ENCODE measurements at places on chromosomes 16 and 17.
A peak's percentile ranks its signal among the peaks of the same experiment; 100 is the strongest.

GRCh38 chr17:17186051-17186450 is 20.1 kb downstream of the PLD6 start:
- no peak for DNase-seq

DNA sequence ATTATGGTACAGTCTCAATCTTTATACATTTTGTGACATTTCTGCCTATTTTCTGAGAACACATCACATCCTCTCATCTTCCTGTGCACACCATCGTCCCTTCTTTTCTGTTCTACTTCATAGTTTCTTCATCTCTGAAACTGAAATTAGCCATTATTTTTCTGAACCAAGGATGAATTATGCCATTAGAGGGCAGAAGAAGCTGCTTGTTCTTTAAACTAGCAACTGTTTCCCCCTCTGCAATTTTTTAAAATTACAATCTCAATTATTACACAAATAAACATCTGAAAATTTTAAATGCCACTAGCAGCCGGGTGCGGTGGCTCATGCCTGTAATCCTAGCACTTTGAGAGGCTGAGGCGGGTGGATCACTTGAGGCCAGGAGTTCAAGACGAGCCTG is 41.3 kb downstream of the RBBP6 start:
- no peak for DNase-seq

DNA sequence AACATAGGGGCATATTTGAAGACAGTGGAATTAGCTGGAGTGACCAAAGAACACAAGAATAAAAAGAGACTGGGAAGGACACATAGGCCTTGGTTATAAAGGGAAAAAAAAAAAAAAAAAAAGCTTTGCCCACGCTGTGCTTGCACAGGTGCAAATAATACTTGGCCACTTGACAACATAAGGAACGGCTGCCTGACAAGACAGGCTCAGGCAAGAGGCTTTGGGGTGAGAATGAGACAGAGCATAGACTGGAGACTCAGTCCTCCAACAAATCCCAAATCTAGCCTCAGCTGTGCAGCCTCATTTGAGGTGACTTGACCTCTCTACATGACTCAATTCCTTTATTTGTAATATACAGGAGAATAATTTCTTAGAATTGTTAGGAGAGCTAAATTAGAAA is 332.8 kb upstream of the DYNLRB2 start:
- DNase-seq = no peak

GRCh38 chr17:5922476-5922875 is 147.7 kb upstream of the WSCD1 start:
- no peak for DNase-seq

- no peak for DNase-seq
These were observed 11.0 kb downstream of the GPRC5C start for GRCh38 chr17:74442670-74443515.

DNA sequence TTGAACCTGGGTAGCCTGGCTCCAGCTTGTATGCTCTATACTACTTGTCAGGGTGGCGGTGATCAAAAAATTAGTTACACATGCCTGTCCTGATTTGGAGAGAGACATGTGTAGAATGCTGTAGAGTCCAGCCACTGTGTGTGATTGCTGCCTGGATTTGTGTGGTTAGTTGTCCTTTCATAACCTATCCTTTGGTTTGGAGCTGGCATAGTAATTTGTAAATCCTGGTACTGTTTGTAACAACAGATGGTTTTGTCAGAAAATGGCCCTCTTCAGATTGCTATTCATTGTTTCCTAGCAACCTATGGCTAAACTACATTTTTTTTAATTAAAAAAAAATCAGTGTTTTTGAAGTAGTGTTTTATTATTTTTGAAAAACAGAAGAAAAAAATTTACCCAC is 30.5 kb downstream of the ETV4 start:
- no peak for DNase-seq

GRCh38 chr16:84635702-84636101 is 12.6 kb upstream of the KLHL36 start:
- DNase-seq = no peak

- DNase-seq = no peak
These were observed 85.8 kb downstream of the ANKRD11 start for GRCh38 chr16:89404561-89404960.

GRCh38 chr17:71232801-71233559 is 887.8 kb upstream of the SOX9 start:
- DNase-seq = no peak

GRCh38 chr17:66791347-66791746 is 43.6 kb upstream of the CACNG5 start:
- DNase-seq = no peak

DNA sequence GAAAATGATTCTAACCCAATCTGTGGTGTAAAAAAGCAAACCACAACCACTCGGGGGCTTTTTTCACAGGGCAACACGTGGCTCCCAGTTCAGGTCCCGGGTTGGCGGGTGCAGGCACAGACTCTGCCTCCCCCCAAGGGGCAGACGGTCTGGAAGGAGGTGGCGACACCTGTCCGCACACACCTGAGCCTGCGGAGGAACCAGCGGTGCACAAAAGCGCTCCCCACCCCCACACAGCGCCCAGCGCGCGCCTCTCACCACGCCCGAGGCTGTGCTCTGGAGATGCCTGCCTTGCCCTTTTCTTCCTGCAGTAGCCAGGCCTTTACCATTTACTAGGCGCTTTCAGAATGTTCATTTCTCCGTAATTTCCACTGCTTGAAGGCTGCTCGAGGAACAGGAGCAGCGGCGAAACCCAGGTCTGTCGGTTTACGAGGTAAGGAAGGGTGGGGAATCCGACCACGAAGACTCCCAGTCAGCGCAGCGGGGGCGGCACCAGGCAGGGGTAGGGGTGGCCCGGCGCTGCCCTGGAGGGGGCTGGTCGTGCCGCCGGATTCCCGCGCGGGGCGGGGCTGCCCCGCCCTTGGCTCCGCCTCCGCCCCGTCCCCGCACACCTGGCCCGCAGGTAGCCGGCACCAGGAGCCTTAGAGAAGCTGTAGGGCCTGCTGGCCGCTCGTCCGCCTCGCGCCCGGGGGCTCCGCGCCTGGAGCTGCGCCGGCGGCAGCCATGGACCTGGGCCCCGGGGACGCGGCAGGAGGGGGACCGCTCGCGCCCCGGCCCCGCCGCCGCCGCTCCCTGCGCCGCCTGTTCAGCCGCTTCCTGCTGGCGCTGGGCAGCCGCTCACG is at the start of gene USP43:
Gene USP43, plus strand, starts transcription at position 608 of the 842 bp plus-strand sequence. Its CDS starts 116 bp downstream, at position 724.
- DNase-seq = no peak

GRCh38 chr16:80014241-80014939 is 413.9 kb upstream of the MAF start:
- no peak for DNase-seq

GRCh38 chr17:73594025-73594424 is 50.2 kb downstream of the SDK2 start:
- DNase-seq = no peak

GRCh38 chr17:73357318-73357717 is 45.5 kb upstream of the CDC42EP4 start:
- DNase-seq = no peak

GRCh38 chr16:24677388-24677787 is 52.1 kb upstream of the TNRC6A start:
- no peak for DNase-seq

- no peak for DNase-seq
These were observed 82.9 kb upstream of the DYNLRB2 start for GRCh38 chr16:80457871-80458270.

DNA sequence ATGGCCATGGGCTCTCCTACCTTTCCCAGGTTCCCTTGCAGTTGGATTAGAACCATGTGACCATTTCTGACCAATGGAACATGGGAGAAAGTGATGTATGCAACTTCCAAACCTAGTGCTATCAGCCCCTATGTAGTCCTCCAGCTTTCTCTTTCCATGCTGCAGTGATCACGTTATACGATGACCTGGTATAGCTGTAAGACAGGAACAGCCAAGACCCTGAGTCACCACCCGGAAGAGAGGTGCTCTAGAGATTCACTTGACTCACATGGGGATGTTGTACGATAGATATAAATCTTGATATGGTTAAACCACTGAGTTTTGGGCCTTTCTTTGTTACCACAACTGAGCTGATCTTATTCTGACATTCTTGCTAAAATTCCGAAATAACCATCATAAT is 65.1 kb downstream of the NOG start:
- no peak for DNase-seq

GRCh38 chr17:82917699-82918345 is 78.0 kb upstream of the ZNF750 start:
- no peak for DNase-seq

GRCh38 chr16:1708083-1708767 is 2.2 kb downstream of the MAPK8IP3 start:
- no peak for DNase-seq

DNA sequence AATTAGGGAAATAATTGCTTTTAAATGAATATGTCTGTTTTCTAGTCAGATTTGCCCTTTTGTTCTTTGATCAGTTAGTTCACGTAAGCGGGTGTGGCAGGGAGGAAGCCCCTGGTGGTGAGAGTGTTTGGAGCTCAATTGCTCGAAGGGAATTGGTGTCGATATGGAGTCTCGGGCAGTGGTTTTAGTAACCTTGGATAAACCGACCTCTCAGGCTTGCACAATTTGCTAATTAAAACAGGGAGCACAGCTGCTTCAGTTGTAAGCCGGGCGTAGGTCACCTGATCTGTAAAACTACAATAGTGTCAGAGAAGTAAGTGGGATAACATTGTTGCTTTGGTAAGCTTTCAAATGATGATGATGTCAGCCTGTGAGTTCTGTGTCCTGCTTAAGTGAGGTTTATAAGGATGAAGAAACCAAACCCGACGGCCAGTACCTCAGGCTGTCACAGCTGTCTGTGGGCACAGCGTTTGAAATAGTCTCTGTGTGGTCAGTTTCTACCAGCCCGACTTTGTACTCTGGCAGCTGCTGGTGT is 2.9 kb downstream of the ZNF750 start:
- DNase-seq = no peak

DNA sequence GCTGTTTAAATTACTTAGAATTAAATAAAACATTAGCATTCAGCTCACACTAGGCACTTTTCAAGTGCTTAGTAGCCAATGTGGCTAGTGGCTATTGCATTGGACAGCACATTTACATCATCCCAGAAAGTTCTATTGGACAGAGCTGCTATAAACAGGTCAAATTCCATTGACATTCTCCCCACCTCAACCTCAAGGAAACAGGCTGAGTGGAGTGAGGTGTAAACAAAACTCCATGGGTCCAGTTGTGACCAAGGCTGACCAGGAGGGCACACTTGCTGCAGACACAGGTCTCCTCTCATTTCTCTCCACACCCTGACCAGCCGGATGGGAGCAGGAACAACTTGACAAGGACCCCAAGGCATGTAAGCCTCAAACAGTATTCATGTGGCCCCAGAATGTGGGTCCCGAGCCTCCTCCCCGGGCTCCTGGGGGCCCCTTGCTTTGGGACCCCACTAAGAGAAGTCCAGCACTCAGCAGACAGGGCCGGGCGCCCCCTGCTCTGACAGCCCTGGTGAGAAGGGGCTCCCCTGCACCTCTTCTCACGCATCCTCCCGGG is 488 bp downstream of the C17orf113 start:
- no peak for DNase-seq

- peak; percentile 91 for DNase-seq
These were observed at the start of gene NCOR1 for GRCh38 chr17:16215273-16215964. Gene NCOR1 (minus strand): TSS chr17:16215534. CDS start chr17:16194569, 20,965 bp downstream.

GRCh38 chr16:525520-526180 is 1.9 kb upstream of the CAPN15 start:
- DNase-seq = no peak

GRCh38 chr16:4115949-4116318 is 308 bp downstream of the ADCY9 start:
- no peak for DNase-seq

GRCh38 chr17:15882058-15882720 is 62.7 kb upstream of the ADORA2B start:
- no peak for DNase-seq

DNA sequence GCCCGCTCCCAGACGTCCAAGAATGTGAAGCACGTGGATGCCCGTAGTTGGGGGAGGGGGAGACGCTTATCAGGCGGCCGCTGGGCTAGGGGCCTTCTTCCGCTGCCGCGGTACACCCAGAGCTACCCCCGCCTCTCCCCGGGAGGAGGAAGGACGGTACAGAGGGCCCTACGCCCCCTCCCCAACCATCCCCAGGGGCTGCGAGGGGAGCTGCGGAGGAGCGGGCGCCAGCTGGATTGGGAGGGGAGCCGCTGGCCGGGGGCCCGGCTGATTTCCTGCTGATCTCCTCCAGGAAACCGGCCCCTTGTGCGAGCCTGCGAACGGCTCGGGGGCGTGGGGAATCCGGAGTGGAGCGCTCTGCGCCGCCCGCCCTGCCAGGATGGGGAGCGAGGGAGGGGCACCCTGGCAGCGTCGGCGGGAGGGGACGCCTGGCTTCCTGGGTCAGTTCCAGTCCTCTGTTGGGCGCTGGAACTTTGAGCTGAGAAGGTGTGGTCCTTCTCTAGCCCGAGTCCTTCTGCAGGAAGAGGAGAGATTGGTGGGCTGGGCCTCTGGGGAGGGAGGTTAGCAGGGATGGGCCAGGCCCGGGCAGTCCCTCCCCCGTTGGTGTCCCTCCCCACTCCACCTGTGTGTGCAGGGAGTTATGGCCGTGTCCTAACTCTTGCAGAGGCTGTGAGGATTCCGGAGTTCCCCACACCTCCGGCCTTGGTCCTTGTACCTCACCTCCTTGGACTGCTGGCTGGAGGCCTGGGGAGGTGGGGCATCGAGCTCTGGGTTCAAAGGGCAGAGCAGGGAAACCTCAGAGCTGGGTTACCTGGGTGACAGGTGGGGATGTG is 19.2 kb downstream of the GJD3 start:
- no peak for DNase-seq

GRCh38 chr17:67487506-67487905 is 110.4 kb downstream of the PITPNC1 start:
- no peak for DNase-seq

DNA sequence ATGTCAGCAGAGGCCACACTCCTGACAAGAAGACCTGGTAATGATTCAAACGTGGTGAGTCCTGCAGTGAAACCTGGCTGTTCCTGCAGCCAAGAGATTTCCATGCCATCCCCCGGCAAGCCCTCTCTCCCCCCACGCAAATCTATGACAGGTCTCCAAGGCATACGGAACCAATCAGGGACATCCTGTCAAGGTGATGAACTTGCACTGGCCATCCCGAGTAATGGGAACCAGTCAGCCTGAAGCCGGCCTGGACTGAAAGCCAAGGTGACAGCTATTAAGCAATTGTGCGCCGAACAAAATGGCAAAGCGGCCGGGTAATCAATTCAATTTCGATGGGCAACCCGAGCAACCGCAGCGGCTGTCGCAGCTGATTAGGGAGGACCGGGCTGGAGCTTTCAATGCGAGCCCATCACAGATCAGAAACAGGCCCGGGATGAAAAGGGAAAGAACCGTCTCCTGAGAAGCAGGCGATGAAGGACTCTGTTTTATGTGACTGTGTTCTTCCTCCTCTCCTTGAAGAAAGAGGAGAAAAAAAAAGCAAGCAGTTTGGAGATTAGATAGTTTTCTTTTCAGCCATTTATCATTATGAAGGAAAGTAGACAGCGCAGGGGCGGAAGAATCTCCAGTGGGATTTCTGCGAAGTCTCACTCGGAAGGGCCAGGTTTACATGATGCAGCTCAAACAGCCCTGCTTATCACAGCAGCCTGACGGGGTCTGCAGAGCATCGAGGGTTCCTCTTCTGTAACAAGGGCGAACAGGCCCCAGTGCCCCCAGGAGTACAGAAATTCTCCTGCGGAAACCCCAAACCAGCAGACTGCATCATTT is 35.2 kb downstream of the TBX4 start:
- no peak for DNase-seq
